ENCODE measurements at places on chromosomes 1 and 21.

- DNase-seq, result no peak
Observed at GRCh38 chr1:32062867-32063230, 9.9 kb upstream of the TMEM39B start.

GRCh38 chr1:58324558-58324957, 222.0 kb downstream of the OMA1 start:
- DNase-seq, result no peak

GRCh38 chr1:161930064-161930463, 93.6 kb downstream of the OLFML2B start:
- DNase-seq, result no peak

GRCh38 chr1:32303997-32304622, 12.2 kb downstream of the HDAC1 start:
- no peak for DNase-seq

- no peak for DNase-seq
Observed at GRCh38 chr21:38404177-38404576, 94.1 kb downstream of the ERG start.

GRCh38 chr1:2492091-2492490, 16.0 kb downstream of the PLCH2 start:
- no peak for DNase-seq
